DMS79 (cell line): ENCODE measurements at places on chromosomes 3 and 15.

DNA sequence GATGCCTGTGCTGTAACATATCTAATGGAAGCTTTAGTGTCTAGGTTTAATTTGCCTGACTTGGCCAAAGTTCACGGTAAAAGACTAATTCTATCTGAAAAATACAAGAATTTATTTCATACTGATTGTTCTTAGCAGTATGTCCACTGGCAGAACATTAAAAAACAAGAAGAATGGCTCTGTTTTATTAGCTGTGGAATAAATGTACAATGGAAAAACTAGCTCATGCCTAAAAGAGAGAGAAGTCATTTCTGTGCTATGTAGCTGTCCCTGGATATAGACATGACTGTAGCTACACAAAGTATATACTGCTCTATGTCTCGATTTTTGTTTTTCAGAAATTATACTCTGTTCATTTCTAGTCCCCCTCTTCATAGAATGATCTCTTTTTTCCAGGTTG, 13.9 kb upstream of the VGLL3 start:
- DNase-seq: no peak

- no peak for DNase-seq
Observed at GRCh38 chr3:121552797-121553196, 7.0 kb upstream of the POLQ start.

- no peak for DNase-seq
Observed at GRCh38 chr3:172982736-172983364, 158.2 kb downstream of the SPATA16 start.

DNA sequence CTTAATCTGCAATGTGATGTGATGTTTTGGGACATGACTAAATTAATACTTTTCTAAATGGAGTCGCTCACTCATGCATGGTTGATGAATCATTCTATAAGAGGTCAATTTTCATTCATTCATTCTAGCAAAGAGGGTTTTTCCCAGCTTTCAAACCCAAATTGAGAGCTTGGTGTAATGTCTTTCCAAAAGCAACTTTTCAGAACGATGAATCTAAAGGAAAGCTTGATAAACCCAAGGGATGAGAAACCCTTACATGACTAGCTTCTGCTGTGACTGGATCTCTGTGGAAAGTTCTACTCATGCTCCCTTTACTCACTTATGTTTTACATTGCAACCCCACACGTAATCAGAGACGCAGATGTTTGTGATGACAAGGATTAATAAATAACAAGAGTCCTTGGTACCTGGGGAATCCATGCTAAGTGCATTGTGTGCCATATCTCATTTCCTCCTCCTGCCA, 47.7 kb downstream of the PDZRN3 start:
- no peak for DNase-seq

GRCh38 chr3:150407808-150408220, 284 bp upstream of the TSC22D2 start:
- no peak for DNase-seq

DNA sequence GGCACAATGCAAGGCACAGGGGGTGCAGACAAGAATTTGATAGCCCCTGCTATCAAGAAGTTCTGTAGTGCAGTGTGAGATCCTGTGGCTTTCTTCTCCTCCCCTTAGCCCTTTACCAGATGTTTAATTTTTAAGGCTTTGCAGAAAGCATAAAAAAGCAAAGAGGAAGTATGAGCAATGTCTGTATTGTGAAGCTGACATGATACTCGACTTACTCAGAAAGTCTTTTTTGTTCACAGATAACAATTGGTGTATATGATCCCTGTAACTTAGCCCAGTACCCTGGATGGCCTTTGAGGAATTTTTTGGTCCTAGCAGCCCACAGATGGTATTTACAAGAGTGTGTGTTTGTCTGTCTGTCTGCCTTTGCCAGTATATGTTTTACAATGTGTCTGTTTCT, 58.9 kb downstream of the ATG7 start:
- DNase-seq: no peak

- no peak for DNase-seq
Observed at GRCh38 chr15:68554721-68555678, 23.8 kb upstream of the CORO2B start.

- no peak for DNase-seq
Observed at GRCh38 chr15:58495891-58496408, 64.2 kb downstream of the LIPC start.

- no peak for DNase-seq
Observed at GRCh38 chr15:36757189-36757814, 177.9 kb downstream of the CDIN1 start.

- DNase-seq: no peak
Observed at GRCh38 chr3:67521053-67521646, 133.3 kb downstream of the SUCLG2 start.

DNA sequence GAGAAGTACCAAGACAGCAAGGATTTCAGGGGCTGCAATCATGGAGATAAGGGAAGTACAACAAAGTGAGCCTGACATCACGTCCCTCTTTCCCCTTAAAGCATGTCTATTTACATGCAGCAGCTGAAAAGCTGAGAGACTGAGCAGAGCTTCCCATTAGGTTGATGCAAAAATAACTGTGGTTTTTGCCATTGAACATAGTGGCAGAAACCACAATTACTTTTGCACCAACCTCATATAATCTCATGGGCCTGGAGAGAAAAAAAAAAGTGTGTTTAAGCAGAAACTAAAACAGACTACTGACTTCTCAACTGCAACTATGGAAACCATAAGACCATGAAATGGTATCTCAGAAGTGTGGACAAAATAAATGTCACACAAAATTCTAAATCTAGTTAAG, 48.3 kb downstream of the CCDC12 start:
- no peak for DNase-seq

DNA sequence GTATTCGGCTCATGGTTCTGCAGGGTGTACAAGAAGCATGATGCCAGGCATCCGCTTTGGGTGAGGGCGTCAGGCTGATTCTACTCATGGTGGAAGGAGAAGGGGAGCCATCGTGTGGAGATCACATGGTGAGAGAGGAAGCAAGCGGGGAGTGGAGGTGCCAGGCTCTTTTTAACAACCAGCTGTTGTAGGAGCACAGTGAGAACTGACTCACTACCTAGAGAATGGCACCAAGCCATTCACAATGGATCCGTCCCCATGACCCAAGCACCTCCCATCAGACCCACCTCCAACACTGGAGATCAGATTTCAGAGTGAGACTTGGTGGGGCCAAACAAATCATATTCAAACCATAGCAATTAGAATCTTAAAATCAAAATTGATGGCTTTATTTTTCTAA, 259.8 kb upstream of the CTDSPL start:
- no peak for DNase-seq

DNA sequence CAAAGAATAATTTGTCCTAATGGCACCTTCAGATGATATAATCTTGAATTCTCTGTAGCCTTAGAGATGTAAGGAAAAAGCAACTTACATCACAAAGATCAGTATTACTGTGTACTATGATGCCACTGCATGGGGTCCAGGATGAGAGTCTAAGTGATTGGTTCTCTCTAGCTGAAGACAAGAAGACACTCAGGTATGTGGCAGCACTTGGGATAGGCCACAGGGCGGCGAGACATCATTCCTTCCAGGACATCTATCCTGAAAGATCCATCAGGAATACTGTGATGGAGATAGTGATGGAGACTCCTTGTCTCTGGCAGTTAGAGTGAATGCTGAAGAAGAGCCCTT, 2.5 kb downstream of the CD200 start:
- no peak for DNase-seq

DNA sequence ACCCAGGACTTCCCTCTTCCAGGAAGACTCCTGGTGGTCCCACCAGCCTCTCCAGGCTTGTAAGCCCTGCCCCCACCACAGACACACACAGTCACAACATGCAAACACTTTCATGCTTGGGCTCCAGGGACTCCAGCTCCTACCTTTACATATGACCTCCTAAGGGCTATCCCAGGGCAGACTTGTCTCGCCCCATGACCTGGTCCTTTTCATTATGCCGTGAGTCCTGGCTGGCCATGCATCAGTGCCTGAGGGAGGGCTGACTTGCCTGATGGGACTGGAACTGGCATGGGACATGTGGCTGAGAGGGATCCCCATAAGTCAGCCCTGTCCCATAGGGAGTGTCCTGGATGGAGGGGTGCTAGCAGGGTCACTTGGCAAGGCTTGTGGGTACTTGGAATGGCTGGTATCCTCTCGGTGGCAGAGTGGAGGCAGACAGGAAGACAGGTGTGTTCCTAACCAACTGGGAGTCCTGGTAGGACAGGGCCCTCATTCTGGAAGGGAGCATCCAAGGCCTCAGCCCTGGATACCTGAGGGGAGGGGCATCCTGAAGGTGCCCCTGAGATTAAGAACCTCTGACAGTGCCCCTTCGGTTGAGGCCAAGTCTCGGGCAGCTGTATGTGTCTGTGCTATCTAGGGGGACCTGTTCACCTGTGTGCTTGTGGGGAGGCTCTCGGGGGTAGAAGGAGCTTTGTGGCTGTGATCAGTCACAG, 540 bp upstream of the HHATL start:
- no peak for DNase-seq

DNA sequence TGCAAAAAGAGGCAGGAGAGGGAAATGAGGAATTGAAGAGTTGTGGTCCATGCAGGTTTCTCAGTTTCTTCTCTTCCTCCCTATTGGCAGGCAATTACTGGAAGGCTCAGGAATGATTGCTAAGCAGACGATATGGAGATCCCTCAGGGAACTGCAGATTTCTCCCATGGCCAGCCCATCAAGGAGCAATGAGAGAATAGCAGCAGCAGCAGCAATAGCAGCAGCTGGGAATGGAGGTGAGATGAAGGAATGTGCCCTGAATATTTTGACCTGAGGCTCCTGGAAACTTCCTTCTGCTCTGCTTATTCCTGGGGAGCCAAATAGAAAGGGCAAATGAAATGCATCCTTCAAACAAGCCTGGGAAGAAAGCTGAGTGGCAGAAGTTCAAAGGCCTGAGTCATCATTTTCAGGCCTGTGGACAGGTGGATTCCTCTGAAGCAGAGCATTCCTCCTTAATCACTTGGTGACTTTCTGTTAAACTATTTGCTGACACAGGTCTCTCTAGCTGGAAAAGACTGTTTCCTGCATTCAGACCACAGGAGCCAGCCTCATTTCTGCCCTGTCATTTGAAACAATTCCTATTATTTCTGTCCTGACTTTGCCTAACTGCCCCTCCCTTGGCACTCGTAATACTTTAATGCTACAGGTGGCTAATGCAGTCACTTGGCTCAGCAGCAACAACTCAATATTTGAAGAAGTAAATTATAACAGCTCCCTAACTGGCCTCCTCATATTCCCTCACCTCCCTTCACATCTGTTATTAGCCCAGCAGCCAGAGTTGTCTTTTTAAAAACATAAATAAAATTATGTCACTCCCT, 146.9 kb upstream of the GADL1 start:
- no peak for DNase-seq

DNA sequence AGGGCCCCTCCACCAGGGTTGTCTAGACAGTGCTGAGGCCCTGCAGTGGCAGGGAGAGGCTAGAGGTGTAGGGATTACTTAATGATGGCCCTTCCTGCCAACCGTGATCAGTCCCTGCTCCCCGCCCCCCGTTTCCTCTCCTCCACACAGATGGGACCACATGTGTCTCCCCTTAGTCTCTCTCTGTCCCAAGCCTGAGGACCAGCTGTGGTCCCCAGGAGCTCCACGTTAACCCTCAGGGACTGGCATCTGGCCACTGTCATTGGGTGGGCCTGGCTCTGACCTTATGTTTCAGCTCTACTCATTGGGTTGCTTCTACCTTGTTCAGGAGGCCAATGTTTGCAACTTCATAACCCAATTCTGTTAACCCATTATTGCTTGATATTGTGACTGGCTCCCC, 6.0 kb upstream of the ALPK3 start:
- DNase-seq: no peak

DNA sequence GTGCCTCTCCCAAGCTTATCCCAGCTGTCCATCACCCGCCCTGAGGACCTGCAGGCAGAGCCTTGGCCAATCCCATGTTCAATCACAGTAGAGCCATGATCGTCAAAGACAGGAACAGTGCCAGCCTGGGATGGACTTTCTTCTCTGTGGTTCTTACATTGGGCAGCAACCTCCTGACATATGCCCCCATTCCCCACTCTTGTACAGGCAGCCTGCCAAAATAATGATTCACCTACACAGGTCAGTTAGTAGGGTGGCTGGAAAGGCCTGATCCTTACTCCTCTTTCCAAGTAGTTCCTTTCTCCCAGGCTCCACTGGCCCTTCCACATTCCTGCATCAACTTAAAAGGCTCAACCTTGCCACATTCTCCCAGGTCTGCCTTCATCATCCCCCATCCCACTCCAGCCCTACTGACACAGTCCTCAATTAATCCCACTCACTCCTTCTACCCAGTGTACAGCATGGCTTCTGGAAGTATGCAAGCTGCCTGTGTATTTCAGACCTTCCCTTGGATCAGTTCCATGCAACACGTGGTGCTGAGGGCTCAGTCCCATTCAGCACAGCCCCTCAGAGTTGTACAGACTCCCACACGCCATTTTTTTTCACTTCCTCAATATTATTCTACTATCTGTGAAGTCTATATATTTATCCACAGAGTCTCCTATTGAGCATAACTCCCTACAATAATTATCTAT, 189.8 kb downstream of the NTRK3 start:
- no peak for DNase-seq

- DNase-seq: no peak
Observed at GRCh38 chr15:85333132-85333831, 47.1 kb upstream of the AKAP13 start.

GRCh38 chr15:89998141-89998661, 2.9 kb upstream of the ZNF710 start:
- DNase-seq: no peak
